A673 (cell line): ENCODE measurements at places on chromosomes 11 and 22.

DNA sequence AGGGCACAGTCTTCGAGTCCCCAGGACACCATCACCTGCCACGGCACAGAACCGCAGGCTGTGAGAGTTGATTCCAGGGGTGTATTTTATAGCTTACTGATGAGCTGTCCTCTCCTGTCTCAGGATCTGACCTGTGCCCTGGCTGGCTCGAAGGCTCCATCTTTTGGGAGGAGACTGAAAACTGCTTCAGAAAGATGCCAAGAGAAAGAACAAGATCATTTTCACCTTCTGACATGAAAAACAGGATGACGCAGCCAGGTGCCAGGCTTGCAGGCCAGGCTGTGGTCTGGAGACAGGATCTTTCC is 2.2 kb downstream of the MRGPRD start:
- no peak for DNase-seq

DNA sequence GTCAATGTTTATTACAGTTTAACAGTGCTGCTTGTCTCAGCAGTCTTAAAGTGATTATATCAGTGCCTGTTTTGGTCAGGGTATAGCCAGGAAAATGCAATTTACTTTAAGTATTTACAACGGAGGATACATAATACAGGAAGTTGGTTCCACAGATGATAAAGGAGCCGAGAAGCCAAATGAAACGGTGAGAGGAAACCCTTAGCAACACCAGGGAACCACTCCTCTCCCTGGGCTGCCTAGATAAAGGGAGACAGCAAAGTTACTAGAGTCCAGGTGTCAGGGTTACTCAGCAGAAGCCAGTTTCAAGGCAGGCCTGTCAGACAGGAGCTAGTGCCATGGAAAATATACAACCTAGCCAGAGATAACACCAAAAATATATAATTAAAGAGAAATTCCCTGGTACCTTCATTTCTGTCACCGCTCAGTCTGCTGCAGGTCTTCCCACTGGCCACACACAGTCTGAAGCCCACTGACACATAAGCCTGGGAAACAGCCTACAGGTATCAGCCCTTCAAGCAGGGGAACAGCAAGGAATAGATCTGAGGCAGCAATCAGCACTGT is 55.5 kb downstream of the FAM76B start:
- DNase-seq, result no peak

DNA sequence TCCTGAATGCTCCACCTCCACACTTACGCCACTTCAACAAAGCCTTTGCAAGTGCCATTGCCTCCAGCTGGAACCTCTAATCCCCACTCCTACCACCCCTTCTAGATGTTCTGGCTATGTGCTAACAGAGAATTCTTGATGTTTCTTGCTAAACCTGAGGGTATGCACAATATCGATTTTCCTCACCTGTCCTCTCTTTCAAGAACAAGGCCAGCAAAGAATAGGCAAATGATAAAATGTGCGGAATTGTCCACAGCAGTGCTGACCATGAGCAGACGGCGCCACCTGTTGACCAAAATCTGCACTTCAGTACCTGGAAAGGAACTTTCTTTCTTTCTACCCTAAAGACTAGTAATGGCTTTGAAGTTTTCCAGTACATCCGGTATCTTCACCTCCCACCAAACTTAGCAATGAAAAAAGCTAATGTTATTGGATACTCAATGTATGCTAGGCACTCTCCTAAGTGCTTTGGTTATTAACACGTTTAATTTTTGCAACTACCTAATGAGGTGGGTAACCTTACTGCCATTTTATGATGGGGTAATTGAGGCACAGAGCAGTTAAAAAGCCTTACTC is 3.4 kb downstream of the TIMM10 start:
- DNase-seq, result peak; percentile 70

DNA sequence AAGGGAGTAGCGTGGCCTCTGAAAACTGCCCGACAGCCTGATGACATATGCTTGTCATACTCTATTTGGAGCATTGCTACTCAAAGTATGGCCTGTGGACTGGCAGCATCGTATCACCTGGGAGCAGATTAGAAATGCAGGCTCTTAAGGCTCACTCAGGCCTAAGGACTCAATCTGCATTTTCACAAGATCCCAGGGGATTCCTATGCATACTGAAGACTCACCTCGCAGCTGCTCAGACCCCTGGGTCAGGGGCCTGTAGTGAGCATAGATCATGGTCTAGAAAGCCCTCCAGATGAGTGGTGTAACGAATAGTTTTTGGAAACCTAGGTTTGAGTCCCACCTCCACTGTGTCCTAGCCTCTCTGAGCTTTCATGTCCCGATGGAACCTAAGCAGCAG is 126.3 kb downstream of the FEZ1 start:
- DNase-seq, result no peak

- DNase-seq, result no peak
Observed at GRCh38 chr22:28962042-28962554, 78.7 kb downstream of the ZNRF3 start.

DNA sequence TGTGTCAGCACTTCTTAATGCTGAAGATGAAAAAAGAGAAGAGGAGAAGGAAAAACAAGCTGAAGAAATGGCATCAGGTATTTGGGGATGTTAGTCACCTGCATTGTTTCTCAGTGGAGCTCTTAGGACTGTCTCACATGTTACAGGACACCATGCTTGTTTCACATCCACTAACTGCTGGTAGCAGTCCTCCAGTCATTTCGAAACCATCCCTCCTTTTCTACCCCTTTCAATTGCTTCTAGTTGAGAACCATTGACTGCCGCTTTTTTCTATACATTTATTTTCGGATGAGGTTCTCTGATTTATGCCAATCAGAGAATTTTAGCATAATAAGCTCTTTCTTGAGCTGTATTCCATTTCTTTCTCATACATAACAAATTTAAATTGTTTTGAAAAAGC is 21.5 kb downstream of the BIRC2 start:
- DNase-seq, result no peak

DNA sequence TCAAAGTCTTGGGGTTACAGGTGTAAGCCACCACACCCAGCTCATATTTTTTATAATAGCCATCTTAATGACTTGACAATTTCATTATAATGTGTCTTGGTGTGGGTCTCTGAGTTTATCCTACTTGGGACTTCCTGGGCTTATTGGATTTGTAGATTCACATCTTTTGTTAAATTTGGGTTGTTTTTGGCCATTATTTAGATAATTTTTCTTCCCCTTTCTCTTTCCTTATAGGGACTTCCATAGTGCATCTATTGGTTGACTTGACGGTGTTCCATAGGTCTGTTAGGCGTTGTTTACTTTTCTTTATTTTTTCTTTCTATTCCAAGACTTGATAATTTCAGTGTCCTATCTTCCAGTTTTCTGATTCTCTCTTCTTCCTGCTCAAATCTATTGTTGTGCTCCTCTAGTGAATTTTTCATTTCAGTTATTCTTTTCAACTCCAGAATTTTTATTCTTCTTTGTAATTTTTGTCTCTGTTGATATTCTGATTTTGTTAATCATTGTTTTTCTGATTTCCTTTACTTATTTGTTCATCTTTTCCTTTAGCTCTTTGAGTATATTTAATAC is 45.6 kb downstream of the RRM1 start:
- no peak for DNase-seq
